NCI-H526 treated with DMSO at 0.1 percent for 48 hours (cell line): ENCODE measurements at places on chromosomes 13 and 19.
A peak's percentile ranks its signal among the peaks of the same experiment; 100 is the strongest.

- no peak for DNase-seq
Observed at GRCh38 chr19:40666803-40667438, 23.5 kb downstream of the NUMBL start.

DNA sequence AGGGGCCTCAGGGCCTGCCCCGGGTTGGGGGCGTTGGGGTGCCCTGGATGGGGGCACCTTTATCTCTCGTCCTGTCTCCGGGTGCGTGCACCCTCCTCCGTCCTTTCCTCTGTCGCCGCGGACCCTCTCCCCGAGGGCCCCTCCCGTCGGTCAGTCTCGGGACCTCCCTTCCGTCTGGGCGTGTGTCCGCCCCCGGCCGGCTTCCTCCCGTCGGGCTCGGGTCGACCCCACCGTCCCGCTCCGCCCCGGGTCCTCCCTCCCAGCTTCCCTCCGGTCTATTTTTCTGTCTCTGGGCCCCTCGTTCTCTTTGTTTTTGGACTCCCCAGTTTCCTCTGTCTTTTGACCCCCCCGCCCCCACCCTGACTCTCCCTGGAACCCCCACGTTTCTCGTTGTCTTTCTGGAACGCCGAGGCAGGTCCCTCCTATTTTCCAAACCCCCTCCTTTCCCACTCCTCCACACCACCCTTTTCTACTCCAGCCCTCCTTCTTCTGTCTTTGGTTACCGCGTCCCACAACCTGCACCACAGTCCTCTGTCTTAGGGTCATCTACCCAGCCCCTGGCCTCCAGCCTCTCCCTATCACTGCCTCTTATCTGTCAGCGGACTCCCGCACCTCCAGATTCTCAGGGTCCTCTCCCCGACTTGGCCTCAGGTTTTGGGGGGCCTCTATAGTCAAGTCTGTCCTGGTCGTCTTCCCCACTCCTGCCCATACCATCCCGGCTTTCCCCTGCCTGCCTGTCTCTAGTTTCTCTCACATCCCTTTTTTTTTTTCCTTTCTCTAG is 757 bp downstream of the EGLN2 start:
- no peak for DNase-seq

- DNase-seq: no peak
Observed at GRCh38 chr19:10692673-10693264, 8.5 kb upstream of the QTRT1 start.

- no peak for DNase-seq
Observed at GRCh38 chr13:111304041-111304544, 16.3 kb upstream of the TEX29 start.

- DNase-seq: no peak
Observed at GRCh38 chr13:24870380-24870760, 106.4 kb downstream of the RNF17 start.

- DNase-seq: no peak
Observed at GRCh38 chr19:17796013-17796837, 1.3 kb downstream of the B3GNT3 start.

GRCh38 chr13:33509642-33510229 is 224.2 kb upstream of the STARD13 start:
- DNase-seq: no peak

DNA sequence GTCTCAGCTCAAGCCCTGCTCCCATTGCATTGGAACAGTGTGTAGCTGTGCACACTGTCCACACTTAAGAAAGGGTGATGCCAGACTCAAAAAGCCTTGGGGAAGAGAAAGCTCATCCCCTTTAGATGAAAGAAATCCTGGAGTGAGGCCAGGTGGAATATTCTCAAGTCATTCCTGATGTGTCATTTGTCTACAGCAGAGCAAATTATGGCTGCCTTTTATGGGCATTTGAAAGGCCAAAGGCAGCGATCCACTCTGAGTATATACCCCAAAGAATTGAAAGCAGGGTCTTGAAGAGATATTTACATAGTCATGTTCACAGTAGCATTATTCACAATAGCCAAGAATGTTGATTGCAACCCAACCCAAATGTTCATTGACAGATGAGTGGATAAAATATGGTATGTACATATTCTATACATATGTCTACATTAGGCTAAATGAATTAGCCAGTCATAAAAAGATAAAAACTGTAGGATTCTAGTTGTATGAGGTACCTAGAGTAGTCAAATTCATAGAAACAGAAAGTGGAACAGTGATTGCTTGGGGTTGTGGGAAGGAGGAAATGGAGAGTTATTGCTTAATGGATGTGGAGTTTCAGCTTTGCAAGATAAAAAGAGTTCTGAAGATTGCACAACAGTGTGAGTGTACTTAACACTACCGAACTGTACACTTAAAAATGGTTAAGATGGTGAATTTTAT is 214.9 kb downstream of the KCNRG start:
- no peak for DNase-seq

DNA sequence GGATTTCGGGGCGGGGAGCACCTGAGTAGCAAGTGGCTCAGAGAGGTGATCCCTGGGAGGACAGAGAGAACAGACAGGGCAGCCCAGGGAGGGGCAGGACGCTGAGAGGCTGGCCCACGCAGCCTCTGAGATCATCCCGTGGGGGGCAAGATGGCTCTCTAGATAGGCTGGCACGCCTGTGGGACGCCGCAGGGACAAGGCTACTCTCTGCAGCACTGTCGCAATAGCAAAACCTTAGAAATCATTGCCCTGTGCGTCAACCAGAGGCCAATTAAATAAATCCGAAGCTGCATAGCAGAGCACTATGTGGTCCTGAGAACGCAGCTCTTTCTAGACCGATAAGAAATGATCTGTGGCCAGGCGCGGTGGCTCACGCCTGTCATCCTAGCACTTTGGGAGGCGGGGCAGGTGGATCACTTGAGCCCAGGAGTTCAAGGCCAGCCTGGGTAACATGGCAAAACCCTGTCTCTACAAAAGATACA is 5.1 kb downstream of the PEX11G start:
- no peak for DNase-seq

- no peak for DNase-seq
Observed at GRCh38 chr13:48801255-48801654, 147.5 kb downstream of the CYSLTR2 start.

GRCh38 chr13:61350341-61350740 is 65.3 kb downstream of the PCDH20 start:
- no peak for DNase-seq

DNA sequence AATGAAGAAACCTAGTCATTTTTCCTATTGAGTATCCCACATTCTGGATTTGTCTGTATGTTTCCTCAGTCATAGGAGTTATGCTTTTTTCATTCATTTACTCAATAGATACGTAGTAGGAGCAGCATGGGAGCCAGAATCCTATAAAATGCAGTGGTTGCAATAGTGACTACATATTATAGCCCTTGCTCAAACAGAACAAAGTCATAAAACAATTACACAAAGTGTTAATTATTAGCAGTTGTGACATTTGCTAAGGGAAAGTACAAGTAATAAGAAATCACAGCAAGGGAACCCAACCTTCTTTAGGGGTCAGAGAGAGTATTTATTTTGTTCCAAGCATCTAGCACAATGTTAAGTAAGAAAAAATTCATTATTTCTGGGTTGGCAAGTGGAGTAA is 27.7 kb upstream of the POU4F1 start:
- DNase-seq: no peak

- DNase-seq: no peak
Observed at GRCh38 chr19:30214651-30215051, 157.5 kb upstream of the ZNF536 start.

DNA sequence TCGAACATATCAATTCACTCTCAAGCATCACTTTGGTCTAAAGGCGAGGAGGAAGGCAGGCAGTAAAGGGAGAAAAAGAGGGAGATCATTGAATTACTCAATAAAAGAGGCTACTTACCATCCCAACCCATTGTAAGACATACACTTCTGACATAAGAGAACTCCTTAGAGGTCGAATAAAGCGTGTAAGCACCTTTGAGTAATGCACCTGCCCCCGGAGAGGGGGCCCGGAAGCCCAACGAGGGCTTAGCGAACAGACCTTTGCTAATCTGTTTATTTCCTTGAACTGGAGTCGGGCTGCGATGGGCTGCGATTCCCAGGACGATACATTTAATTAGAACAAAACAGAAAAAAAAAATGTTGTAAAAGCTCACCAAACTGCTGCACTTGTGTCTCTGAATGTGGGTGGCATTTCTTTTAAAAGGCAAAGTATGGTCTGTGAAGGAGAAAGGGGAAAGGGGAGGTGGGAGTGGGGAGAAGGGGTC is 3.0 kb downstream of the ZC3H4 start:
- peak; percentile 43 for DNase-seq

- DNase-seq: no peak
Observed at GRCh38 chr13:63005625-63006024, 1590.0 kb upstream of the PCDH20 start.

DNA sequence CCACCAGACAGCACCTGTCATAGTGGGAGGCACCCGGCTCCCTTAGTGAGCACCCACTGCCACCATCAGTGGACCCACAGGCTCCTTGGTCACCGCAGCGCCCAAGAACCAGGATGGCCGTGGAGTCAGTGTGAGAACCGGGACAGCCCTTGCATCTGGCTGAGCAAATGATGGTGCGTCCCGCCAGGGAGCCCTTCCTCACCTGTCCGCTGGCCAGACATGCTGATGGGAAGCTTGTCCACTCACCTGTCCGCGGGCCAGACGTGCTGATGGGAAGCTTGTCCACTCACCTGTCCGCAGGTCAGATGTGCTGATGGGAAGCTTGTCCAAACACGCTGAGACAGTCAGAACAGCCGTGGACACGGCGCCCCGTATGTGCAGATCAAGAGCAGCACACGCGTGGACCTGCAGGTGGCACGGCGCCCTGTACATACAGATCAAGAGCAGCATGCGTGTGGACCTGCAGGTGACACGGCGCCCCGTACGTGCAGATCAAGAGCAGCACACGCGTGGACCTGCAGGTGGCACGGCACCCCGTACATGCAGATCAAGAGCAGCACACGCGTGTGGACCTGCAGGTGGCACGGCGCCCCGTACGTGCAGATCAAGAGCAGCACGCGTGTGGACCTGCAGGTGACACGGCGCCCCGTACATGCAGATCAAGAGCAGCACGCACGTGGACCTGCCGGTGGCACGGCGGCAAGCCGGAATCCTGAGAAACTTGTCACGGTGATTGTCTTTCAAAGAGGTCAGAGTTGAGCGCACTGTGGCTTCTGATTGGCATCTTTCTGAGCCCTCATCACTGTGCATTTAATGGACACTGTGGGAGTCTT is 40.7 kb upstream of the DCUN1D2 start:
- DNase-seq: no peak

DNA sequence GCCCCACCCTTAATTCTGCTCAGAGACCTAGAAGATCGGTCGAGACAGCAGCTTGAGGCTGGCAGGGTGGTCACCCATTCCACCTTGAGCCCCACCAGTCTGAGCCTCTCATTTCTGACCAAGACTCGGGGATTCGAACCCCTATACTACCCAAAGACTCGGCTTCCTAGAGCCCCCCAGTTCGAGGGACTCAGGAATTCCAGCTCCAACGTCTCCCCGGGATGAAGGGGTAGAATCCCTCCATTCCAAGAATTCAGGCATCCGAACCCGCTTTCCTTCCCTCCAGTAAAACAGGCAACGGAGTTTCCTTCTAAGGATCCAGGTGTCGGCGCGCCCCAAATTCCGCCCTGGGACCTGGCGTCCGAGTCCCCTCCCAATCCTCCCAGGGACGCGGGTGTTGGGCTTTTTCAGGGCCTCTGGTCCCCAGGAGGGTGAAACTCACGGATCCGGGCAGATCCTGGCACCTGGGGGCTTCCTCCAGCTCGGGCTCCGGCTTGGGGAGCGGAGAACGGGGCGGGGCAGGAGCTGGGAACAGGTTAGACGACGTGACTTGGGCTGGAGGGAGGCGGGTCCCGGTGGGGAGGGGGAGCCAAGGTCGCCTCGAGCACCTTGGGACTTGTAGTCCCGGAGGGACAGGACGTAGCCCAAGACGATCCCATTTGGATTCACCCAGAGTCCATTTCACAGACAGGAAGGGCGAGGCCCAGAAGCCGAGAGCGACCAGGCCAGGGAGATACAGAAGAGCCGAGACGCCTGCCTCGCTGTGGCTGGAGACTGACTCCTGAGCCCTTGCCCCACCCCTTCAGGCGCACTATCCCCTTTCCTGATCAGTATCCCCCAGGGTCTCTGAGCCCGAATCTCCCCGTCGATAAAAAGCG is at the start of gene PPP1R13L:
TSS of gene PPP1R13L (minus strand) at position 513 of the 878 bp plus-strand sequence. CDS start 6,751 bp downstream, outside the sequence.
- DNase-seq: peak; percentile 69

DNA sequence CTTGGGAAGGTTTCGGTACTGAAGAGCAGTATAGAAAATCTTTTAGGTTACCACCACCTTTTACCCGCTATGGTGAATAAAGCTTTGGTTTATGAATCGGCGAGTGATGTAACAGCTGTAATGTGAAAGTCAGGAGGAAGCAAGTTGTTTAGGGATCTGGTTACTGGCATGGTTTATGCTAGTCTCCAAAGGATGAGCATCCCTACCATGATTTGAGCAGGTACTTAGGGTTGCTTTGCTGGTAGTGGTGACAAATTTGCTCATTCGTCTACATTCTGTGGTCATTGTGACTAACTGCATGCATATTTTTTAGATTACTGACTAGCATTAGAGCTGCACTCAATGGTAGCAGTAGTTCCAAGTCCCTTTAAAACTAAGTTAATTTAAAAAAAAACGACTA is 104.1 kb downstream of the FRY start:
- DNase-seq: no peak

DNA sequence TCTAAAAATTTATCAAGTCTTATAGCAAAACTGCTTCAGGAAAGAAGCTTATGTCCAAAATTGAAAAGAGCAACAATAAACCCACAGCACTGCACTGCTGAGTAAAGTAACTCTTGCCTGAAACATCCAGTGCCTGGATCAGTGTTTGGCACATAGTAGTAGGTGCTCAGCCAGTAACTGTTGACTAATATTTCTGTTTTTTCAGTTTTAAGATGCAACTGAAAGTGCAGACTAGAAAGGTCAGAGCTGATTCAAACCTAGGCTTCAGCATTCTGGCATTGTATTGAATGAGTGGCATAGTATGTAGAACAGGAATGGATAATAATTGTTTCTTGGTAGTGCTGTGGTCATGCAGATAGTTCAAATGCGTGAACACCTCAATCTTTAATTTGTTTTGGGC is 67.6 kb downstream of the UBL3 start:
- DNase-seq: no peak

- DNase-seq: no peak
Observed at GRCh38 chr13:36124236-36124822, 6.9 kb downstream of the DCLK1 start.

GRCh38 chr13:39105110-39105509 is 66.9 kb downstream of the NHLRC3 start:
- DNase-seq: no peak

- no peak for DNase-seq
Observed at GRCh38 chr13:43611281-43612273, 175.2 kb downstream of the ENOX1 start.

DNA sequence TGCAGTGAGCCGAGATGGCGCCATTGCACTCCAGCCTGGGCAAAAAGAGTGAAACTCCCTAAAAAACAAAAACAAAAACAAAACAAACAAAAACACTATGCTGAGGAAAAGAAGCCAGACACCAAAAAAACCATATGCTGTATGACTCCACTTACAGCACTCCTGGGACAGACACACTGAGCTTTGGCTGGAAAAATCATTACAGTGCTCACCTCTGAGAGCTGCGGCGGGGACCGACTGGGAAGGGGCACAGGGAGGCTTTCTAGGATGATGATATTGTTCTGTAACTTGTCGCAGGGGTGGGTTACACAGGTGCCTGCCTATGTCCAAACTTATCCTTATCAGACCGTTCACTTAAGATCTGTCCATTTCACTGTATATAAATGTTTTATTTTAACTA is 7.8 kb downstream of the PNMA8A start:
- DNase-seq: no peak

GRCh38 chr13:54187461-54187860 is 1158.8 kb downstream of the OLFM4 start:
- DNase-seq: no peak

- no peak for DNase-seq
Observed at GRCh38 chr13:46996316-46997030, 99.6 kb upstream of the HTR2A start.

- DNase-seq: no peak
Observed at GRCh38 chr19:14139944-14140343, 3.6 kb upstream of the ASF1B start.
